Hematopoietic multipotent progenitor cell treated with erythropoietin and hydrocortisone succinate and interleukin-3 and kit ligand, for 15 days (in vitro differentiated cells): ENCODE measurements at places on chromosomes 2 and 18.
A peak's percentile ranks its signal among the peaks of the same experiment; 100 is the strongest.

GRCh38 chr18:22342625-22343024 is 75.1 kb downstream of the CTAGE1 start:
- no peak for DNase-seq

DNA sequence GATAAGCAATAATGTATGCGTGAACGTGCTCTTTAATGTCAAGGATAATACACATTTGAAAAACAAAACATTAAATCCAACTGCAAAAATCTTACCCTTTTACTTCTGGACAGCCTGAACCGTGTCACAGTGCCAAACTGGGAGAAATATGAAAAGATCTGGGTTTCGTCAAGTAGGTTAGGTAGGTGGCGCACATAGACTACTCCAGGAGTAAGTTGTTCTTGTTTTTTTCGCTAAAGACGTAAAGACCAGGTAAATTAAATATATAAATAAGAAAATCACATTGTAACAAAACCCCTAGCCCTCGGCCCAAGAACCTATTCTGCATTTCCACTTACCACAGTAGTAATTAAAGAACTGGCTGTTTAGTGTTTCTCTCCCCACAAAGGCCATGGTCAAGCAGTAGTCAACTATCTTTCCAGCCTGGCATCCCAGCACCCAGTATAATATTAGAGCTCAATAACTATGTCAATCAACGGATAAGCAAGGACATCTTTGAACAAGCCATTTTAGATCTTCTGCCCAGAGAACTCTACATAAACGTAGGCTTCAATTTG is 1.1 kb downstream of the NIFK start:
- DNase-seq: peak; percentile 38

DNA sequence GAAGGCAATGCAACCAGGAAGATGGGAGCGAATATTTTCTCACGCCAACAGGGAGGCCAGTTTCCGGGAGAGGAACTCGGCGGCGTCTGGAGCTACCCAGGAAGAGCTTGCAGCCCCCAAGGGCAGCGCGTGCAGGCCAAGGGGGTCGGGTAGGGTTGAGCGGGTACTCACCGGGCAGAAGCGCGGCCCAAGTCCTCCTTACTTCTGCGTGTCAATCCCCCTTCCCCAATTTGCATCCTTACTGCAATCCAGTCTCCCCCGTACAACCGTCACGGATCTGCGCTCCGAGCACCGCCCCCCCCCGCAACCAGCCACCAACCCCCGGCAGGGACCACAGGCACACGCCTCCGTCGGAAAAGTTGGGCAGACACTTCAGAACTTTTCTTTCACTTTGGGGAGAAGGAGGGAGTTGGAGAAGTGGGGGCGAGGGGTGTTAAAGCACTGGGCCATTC is 1.3 kb downstream of the ATP8B1 start:
- DNase-seq: no peak

- no peak for DNase-seq
Measured at GRCh38 chr2:226898897-226899296, 63.0 kb downstream of the RHBDD1 start.

DNA sequence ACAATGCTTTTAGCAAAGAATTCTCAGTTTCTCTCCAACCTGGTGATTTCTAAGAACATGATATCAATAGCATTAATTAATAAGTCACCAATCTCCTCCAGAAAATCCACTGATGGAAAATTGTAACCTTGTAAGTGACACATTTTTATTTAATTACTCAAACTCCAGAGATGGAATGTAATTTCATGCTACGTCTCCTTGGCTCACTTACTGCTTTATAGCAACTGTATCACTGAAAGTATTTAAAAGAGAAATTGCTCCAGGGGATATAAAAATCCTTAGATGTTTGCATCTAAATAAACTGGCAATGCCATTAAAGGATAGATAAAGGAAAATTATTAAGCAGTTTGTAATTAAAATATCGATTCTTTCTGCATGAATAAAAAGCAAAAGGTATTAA is 325.4 kb downstream of the TSN start:
- no peak for DNase-seq

- DNase-seq: no peak
Measured at GRCh38 chr2:105877945-105878344, 133.2 kb downstream of the NCK2 start.

DNA sequence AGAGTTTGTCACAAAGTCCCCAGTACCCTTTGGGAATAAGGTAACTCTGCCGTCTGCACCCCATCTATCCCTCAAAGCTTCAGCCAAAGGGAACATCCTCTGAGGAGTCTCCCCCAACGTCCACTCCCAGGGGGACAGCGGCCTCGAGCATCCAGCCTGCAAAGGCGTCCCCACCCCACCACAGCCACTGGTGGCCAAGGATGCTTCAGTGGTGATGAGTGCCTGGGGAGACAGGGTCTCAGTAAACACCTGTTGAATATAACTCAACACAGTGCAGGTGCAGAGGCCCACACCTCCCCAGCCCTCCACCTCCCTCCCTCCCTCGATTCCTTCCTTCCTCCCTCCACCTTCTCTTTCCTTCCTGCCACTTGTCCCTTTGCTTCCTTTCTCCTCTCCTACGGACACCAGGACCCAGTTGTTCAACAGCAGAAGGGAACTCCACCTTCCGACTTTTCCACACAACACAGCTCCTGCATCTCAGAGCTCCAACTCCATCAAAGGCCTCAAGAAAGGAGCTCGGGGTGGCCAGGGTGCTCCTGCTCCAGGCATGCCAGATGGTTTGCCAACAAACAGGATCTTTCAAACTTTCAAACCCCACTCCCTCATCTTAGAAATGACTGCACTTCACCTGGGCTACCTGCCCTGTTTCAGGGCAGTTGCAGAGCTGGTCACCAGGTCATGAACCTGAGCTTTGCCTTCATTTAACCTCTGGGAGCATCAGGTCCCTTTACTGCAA is 87.8 kb upstream of the SNTG2 start:
- no peak for DNase-seq

GRCh38 chr2:184938221-184938985 is 340.1 kb downstream of the ZNF804A start:
- DNase-seq: no peak

DNA sequence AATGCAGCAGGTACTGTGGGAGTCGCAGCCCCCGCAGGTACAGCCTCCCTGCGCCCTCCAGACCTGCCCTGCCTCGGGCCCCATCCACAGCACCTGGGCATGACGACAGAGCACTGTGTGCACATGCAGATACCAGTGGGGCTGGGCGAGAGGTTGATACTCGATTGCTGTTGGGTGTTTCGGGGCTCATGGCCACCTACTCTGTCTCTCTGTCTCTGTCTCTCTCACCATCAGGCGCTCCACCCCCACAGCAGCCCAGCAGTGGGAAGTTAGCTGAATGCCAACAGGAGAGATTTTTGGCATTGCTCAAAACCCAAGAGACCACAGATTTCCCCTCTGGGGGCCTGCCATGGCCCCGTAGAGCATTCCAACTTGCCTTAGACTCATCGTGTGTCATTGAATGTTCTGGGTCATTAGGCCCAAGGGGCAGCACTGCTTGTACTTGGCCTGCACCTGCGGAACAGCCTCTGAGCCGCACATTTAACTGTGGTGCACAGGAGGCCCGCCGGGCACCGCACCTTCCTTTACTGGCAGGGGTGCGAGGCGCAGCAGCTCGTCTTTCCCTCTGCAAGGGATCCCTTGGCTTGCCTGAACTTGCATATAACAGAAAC is 18.8 kb downstream of the KCNIP3 start:
- DNase-seq: no peak

- DNase-seq: no peak
Measured at GRCh38 chr2:88707003-88707402, 15.5 kb downstream of the RPIA start.

DNA sequence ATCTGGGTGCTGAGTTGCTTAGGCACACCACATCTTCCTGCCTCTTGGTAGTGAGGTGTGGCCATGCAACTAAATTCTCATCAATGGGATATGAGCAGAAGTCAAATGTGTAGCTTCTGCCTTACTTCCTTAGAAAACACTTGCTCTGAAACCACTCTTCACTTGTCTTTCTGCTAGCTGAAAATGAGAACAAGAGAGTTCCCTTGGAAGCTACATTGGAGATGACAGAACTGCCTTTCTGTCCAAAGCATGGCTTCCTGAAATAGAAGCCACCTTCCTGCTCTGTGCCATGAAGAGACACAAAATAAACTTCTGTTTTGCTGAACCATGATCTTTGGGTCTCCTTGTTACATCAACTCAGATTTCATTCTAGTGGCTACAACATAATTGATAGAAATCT is 659.9 kb downstream of the IRS1 start:
- no peak for DNase-seq

GRCh38 chr2:239883326-239884050 is 141.7 kb downstream of the NDUFA10 start:
- DNase-seq: no peak

- no peak for DNase-seq
Measured at GRCh38 chr2:133676392-133677130, 108.3 kb upstream of the NCKAP5 start.

DNA sequence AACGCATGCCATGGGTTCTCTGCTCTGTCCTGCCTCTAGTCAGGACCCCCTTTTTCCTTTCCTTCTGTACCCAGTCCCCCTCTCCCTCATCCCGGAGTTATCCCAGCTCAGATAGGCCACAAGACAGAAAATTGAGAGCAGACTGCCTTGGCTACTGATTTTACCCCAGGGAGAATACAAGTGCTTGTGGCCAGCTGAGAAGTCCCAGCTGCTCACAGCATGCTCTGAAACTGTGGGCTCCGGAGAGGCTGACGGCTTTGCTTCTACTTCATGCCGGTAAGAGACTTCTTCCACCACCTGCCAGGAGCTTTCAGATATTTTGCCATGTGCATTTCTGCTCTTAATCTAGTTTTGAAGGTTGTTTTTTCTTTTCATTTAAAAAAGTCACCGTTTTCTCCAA is 20.0 kb upstream of the SIX2 start:
- DNase-seq: no peak

GRCh38 chr18:79819968-79820351 is 22.2 kb downstream of the KCNG2 start:
- DNase-seq: no peak

GRCh38 chr2:76478266-76479035 is 767.7 kb upstream of the GCFC2 start:
- DNase-seq: no peak

DNA sequence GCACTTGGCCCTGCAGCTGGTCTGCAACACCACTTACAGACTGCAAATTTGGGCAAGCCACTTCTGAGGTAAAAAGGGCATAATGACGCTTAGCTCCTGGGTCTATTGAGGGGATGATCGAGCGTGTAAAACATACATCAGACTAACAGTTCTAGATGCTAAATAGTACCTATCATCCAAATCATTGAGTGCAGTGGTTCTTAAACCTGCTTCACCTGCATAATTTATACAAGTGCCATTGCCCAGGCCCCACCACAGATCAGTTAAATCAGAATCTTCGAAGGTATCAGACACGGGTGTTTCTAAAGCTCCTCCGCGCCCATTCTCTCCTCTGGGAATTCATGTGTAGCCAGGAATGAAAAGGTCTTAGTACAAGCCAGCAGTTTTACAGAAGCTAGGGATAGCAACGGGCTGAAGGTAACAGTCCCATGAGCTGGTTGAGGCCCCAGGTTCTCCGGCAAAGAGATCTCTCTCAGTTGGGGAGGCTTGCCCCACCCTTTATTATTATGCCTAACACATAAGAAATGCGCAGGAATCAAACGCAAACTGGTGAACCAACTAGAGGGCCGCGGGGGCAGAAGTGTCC is 737 bp upstream of the RNF181 start:
- DNase-seq: no peak

DNA sequence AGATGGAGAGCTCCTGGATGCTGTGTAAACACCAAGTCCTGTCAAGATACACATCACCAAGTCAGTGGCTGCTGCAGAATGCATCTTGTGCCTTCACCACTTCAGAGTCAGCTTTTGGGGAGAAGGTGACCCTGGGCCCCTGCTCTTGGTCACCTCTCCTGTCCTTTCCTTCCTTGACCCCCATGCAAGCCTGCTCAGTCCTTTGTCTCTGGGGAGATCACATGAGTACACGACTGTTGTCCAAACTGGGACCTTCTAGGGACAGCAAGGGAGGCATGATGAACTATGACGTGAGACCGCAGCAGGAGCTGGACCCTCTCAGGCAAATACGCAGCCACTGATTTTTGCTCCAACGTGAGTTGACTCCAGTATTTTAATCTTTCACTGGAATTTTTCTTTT is 706.9 kb upstream of the ID2 start:
- DNase-seq: no peak

- DNase-seq: no peak
Measured at GRCh38 chr2:70797506-70797905, 7.1 kb upstream of the FIGLA start.

GRCh38 chr2:201413143-201413542 is 38.1 kb downstream of the TRAK2 start:
- no peak for DNase-seq

DNA sequence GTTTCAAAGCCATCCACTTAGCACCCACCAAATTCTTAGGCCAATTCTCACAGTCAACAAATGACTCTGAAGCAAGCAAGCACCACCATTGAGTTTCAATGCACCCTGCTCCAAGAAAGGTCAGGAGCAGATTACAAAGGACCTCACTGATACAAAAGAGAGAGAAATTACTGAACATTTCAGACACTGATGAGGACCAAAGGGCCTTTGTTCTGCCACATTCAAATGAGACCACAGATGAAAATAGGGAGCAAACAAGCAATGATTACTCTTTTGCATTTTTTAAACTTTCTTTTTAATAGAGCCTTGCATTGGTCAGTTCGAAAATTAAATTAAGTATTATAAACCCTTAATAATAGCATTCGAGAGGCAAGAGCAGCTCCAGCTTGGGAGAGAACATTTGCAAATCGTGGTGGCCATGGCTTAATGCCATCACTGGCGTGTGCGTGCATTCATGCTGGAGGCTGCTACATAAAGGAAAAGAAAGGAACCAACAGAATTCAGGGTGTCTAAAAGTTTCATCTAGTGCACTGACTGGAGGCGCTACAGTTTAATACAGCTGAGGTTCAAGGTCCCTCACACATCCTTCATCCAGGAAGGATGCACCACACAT is 87.5 kb downstream of the KLF7 start:
- DNase-seq: no peak

GRCh38 chr2:237652181-237652580 is 24.8 kb downstream of the LRRFIP1 start:
- no peak for DNase-seq

- no peak for DNase-seq
Measured at GRCh38 chr2:170377500-170378207, 199.7 kb downstream of the MYO3B start.

- DNase-seq: no peak
Measured at GRCh38 chr18:37383036-37383785, 182.4 kb downstream of the CELF4 start.

DNA sequence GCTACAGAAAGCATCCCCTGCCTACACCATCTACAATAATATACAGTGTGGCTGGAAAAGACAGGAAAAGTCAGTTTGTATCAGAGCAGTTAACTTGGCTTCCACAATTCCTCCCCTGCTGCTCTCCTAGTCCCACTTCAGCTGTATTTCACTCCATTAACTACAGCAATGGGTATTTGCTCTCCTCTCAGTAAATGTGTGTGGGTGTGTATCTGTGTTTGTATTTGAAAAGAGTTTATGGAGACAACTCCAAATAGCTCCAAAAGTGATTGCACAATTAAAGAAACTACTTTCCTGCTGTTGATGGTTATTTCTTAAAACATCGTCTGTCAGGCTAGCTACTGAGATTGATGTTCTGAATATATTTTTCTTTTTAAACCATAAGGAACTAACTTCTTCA is 333.7 kb upstream of the FIGN start:
- DNase-seq: no peak

GRCh38 chr2:230007931-230008707 is 60.6 kb downstream of the SLC16A14 start:
- peak; percentile 69 for DNase-seq
